Pulmonary artery endothelial cell (primary cell): ENCODE measurements at places on chromosomes 2 and 18.

GRCh38 chr2:33022989-33023727 lies 76.4 kb downstream of the LTBP1 start:
- DNase-seq, result peak; percentile 83

DNA sequence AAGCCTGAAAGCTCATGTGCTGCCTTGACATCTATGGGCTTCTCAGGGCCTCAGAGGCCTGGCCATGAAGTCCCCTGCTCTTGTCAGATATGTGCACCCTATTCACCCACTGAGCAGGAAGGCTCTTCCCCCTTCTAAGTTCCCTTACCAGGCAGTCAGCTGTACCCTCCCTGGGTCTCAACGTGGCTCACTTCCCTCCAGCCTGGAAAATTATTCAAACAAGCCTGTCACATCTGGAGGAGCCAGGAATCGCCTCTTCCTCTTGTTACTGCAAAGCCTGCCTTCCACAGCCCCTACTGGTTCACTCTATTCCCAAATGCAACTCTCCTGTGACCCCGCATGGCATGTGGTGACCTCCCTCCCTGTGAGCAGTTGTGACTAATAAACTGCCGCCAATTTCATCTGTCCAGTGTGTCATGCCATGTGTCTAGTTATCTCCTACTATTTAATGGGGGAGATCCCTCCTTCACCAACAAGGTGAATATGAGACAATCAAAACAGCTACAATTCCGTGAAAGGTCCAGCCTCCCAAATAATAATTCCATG lies 8.4 kb upstream of the SERPINB8 start:
- no peak for DNase-seq

DNA sequence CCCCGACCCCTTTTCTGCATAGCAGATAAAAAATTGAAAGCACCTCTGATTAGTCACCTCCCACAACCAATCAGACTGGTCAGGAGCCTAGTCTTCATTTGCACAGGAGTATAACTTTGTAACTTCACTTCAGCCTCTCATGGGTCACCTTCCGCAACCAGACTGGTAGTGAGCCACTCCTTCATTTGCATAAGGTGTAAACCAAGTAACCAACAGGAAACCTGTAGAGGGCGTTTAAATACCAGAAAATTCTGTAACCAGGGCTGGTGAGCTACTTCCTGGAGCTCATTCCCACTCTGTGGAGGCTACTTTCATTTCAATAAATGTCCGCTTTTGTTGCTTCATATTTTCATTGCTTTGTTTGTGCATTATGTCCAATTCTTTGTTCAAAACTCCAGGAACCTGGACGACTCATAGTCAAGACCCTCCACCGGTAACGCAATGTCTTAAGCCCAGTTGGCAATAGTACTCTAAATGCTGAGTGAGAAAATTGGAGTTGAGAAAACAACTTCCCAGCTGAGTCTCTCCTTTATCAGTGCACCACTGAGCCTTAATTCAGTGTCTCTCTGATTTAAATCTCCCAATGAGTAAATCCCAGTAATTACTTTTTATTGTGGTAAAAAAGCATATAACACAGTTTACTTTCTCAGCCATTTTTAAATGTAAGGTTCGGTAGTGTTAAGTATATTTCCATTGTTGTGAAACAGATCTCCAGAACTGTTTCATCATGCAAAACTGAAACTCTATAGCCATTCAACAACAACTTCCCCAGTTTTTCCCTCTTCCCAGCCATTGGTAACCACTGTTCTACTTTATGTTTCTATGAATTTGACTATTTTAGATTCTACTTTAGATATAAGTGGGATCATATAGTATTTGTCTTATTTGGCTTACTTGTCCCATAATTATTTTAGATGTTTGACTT lies 392.7 kb upstream of the SLC8A1 start:
- no peak for DNase-seq

- DNase-seq, result no peak
Observed at GRCh38 chr2:166284359-166284758, 91.4 kb downstream of the SCN9A start.

- no peak for DNase-seq
Observed at GRCh38 chr18:54679318-54680149, 88.5 kb downstream of the DYNAP start.

DNA sequence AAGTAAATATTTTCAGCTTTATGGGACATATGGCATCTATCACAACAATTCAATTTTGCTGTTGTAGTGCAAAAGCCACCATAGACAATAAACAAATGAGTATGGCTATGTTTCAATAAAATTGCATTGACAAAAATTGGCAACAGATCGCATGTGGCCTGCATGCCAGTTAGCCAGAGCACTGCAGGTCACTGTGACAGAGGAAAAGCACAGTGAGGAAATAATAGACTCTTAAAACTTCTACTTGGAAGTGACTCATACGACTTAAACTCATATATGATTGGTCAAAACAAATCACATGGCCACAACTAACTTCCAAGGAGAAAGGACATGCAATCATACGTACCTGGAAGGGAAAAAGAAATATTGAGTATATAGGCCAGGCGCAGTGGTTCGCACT lies 44.4 kb downstream of the EXOC6B start:
- no peak for DNase-seq

- DNase-seq, result no peak
Observed at GRCh38 chr2:108978709-108979111, 10.3 kb downstream of the EDAR start.

DNA sequence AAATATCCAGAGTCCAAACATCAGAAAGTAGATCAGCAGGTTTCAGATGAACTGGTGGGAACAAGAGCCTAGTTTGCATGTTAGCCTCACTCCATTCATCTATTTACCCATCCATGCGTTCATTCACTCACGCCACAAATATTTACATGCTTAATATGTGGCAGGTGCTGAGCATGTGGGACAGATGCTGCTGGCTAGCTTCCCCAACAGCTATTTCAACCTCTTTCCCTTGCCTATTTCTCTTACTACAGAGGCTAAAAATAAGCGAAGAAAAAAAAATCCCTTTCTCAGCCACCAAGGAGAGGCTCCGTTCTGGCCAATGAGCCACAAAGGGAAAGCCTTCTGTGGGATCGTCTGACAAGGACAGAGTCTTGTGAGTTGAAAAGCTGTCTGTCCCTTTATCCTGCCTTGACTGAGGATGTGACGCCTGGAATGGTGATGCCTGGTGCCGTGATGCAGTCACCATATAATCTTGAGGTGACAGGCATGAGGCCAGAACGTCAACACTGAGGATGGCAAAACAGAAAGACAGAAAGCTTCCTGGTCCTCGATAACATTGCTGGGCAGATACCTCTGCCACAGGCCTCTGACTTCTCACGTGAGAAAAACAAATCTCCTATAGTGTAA lies 78.2 kb downstream of the KCTD1 start:
- DNase-seq, result no peak

DNA sequence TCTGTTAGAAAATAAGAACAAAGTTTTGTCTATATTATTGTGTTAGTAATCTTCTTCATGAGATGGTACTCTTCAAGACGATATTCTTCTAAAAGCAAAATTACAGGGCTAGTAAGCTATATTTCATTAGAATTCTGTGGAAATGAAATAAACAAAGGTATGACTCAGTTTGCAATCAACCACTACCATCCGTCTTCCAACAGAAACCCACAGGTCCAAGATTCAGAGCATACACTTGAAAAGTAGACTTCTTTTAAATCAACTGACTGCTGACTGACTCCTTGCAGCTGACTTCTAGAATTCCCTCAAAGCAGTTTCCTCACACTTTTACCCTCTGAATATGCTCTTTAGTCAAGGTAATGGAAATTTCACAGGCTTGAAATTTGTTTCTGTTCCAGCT lies 193.7 kb downstream of the GCA start:
- DNase-seq, result no peak

DNA sequence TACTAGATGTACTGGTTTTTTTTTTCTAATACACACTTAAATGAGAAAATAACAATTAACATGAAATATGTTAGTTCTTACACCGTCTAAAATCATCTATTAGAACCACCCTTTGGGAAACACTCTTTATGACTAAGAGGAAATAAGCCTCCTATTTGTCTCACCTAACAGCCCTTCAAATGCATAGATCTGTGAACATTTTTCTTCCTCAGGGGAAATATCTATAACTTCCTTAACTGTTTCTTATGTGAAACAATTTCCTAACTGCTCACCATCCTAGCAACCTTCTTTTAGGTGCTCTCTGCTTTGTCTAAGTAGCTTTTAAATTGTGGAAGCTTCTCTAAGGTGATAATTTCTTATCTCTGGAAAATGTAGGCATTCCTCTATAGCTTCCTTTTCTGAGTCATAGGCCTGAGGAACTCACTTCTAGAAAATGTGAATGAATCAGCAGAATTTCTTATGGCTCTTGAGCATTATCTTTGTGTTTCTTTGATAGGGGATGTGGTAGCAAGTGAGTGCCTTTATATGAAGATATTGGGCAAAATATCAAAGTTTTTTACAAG lies 56.1 kb downstream of the CNTNAP5 start:
- no peak for DNase-seq

GRCh38 chr2:134253804-134254203 lies at the start of gene MGAT5:
TSS of gene MGAT5 (plus strand) at chr2:134254072. CDS start at chr2:134254404, 332 bp downstream.
- DNase-seq, result no peak

- no peak for DNase-seq
Observed at GRCh38 chr18:30446605-30447004, 595.9 kb downstream of the DSC3 start.

DNA sequence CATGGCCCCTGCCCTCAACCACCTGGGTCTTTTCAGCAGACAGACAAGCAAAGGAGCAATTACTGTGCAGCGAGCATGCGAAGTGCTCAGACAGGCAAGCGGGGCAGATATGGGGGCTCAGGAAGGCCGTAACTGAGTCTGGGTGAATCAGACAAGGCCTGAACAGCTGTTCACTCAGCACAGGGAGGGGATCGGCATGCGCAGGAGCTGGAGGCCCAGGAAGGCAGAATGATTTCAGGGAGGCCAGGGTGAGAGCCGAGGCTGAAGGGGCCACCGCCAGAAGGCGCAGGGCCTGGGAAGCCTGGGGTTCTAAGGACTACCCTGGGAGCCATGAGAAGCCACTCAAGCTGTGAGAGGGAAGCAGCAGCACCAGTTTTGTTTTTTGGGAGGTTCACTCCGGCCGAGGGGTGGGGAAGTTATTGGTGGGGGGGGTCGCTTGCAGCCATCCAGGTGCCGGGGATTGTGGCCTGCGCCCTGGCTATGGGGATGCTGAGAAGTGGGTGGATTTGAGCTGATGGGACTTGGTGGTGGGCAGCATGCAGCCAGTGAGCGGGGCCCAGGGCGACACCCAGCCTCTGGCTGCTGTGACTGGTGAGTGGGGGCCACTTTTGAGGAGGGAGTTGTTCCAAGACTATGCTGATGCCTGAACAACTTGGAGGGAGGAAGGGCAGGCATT lies 132.2 kb downstream of the TSN start:
- DNase-seq, result no peak
